ENCODE measurements at places on chromosomes 3 and 15. TPM values are rescaled to one million over a fixed set of nuclear protein-coding genes. Genes with fewer than 3 reads are reported as not detected.
A peak's percentile ranks its signal among the peaks of the same experiment; 100 is the strongest.

Gene NTRK3
- total RNA-seq = not detected

Gene STXBP5L
- 0.02 TPM for total RNA-seq

Gene CLDN16
- total RNA-seq = 0.78 TPM

Gene MESP2
- not detected for total RNA-seq

Gene RPL32
- 3,004 TPM for total RNA-seq

Gene MORC1
- total RNA-seq = not detected

Gene KIF15
- total RNA-seq = 14.3 TPM

Gene GOLGA6L7
- not detected for total RNA-seq

Gene WDR6
- total RNA-seq = 27.8 TPM

Gene NIPA2
- 116 TPM for total RNA-seq

Gene DIS3L
- total RNA-seq = 33.3 TPM

Gene DAZL
- 1.8 TPM for total RNA-seq

Gene OR5K2
- total RNA-seq = not detected

DNA sequence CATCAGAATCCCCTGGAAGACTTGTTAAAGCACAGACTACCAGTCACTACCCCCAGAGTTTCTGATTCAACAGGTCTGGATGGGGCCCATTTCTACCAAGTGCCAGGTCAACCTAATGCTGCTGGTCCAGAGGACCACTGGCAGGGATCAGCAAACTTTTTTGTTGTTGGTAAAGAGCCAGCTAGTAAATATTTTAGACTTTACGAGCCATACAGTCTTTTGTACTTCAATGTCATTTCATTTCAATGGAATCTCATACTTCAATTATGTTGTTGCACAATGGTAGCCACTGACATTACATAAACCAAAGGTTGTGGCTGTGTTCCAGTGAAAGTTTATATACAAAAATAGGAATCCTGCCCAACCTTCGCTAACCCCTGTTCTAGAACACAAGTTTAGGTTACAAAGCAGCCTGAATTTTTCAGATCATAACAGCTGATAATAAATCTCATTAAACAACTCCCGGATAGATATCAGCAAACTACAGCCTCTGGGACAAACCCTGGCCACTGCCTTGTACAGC lies 28.7 kb downstream of the ULK4 start:
- DNase-seq = no peak

GRCh38 chr15:32717426-32718226 lies at the start of gene GREM1:
Gene GREM1 (plus strand): TSS chr15:32718004. CDS start chr15:32730691, 12,687 bp downstream.
- no peak for DNase-seq

DNA sequence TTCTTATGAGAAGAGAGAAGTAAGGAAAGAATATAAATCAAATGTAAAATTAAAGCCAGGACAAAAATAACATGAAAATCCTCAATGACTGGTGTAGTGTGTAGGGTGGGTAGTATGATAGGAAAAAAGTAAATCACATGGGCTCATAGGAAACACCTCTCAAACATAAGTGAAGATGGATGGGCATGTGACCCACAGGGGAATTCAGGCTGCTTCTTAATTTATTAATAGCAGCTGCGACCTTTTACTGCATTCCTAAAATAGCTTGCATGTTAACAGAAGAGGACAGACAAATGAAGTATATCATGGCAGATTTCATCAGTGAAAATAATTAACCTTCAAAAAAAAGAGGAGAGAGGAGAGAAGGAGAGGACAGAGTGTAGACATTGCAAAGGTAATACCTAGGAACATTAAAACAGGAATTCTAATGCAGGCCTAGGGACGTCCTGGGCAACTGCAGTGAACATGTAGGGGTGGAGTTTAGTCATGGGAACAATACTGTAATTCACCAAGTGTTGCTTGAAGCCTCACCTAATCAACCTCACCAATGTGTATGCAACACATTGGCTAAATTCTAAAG lies 132.9 kb downstream of the KCNMB2 start:
- no peak for DNase-seq

DNA sequence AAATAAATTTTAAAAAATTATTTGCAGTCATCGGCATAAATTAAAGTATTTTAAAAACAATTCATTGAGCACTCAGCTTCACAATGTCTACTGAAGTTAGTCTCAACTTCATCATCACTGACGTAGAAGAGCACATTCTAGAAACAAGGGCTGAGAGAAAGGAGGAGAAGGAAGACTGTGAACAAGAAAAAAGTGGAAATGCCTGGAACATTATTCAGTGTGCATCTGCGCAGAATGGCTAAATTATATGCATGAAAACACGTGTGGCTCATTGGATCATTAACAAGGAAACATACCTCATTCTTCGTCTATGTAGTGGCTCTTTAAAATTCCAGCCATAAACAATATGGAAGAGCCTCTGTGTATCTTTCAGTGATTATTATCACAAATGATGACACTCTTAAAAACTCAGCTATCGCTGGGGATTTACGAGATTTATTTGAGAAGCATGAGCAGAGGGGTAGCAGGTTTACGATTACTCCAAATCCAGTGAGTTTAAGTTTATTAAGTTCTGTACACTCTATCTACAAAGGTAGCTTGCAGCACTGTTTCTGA lies 404.2 kb upstream of the CDIN1 start:
- DNase-seq = no peak

- DNase-seq = no peak
Measured at GRCh38 chr3:13798401-13798800, 81.5 kb downstream of the WNT7A start.

- DNase-seq = no peak
Measured at GRCh38 chr3:48558493-48559134, 2.0 kb upstream of the PFKFB4 start.

- no peak for DNase-seq
Measured at GRCh38 chr3:171640520-171641412, 169.5 kb downstream of the PLD1 start.

DNA sequence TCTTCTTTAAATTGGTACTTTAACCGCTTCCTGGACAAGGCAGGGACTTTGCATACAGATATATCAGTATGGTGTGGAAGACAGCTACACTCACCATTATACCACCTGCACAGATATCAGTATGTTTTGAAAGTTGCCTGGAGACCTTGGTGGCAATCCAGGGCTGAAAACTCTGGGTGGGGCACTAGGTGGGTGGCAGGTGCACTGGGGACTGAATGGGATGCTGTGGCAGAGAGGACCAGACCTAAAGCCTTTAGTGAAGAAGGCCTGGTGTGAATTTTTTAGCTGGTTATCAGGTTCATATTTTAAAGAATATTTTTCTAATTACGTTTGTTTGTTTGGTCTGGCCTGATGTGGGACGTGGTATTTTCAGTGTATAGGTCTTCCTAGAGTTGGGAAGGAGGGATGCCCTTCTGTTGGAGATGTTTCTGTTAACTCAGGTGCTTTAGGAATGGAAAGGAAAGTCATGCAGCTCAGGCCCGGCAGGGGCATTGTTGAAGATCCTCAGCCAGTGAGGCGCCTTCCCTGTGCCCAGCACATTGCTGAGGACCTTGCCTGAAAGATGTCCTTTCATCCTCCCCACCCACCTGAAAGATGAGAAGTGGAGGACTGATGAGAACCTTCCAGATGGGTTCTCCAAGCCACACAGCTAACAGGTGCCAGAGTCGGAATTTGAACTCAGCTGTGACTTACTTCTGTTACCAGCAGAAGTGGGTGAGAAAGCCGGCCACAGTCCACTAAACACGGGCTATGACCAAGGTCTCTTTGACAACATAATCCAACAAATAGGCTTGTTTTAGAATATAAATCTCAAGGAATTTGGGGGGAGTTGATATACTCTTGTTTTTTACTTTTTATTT lies 77.3 kb downstream of the APBA2 start:
- no peak for DNase-seq

- no peak for DNase-seq
Measured at GRCh38 chr15:63945838-63946298, 100.4 kb downstream of the DAPK2 start.

DNA sequence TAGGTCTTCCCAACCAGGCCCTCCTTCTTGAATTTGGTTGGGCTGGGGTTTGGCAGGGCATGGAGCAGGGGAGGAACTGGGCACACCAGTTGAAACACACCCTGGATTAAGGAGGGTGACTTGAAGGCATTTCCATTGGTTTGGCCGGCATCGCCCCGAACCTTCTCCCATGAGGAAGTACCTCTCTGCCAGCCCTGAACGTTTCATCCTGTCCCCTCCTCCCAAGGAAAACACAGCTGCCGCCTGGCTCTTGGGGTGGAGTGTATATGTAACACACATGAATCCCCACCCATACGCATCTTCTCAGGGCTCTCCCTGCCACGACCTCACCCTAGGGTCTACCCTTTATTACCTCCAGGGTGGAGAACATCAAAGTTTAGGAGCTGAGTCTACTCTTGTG lies 14.6 kb downstream of the UBAP1L start:
- DNase-seq = no peak

GRCh38 chr3:73100741-73101559 lies 39.5 kb downstream of the EBLN2 start:
- DNase-seq = peak; percentile 70

GRCh38 chr3:169984292-169984691 lies 17.7 kb downstream of the SEC62 start:
- DNase-seq = no peak

- peak; percentile 22 for DNase-seq
Measured at GRCh38 chr15:95024351-95024750, 793.0 kb downstream of the MCTP2 start.

DNA sequence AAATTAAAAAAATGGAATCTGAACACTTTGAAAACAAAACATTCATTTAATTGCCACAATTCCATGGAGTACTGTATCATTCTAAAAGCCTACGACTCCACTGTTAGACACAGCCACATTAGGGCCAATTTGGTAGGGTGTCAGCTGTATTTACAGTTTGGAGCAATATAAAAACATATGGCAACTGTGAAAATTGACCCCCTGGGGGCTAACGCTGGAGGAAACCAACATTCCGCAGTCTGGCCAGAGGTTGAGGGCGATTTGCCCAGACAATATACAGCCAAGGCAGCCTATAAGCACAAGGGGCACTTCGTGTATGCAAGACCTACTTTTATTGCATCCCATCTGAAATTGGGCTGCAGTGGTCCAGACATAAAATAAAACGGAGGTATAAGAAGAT lies 476.5 kb upstream of the WNT5A start:
- DNase-seq = no peak

- no peak for DNase-seq
Measured at GRCh38 chr15:92430069-92430440, 36.4 kb downstream of the ST8SIA2 start.

DNA sequence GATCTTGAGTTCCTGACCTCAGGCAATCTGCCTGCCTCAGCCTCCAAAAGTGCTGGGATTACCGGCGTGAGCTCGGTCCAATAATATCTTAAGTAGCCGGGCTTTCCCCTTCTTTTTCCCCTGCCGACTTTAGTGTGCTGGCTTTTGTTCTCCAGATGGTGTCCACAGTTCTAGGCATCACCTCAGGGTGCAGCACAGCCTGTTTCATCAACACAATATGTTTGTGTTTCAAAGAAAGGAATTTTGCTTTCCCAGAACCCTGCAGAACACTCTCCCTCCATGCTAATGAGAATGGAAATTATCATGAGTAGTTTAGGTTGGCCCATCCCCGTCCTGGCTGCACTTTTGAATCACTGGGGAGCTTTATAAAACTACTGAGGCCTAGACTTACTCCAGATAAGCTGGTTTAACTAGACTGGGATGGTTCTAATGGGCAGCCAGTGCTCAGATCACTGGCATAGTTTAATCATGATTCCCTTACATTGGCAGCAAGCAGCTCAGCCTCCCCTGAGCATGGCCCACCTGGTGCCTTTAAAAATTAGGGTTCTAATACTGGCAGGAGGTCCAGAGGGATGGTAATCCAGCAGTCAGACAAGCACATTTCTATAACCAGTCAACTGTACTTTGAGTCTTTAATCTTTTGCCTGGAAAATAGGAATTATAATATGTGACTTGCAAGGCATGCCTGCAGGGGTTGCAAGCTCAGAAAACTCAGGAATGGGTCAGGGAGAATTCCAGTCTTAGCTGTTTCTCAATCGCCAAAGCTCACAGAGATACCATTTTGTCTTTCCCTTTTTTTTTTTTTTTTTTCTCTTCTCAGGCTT lies 127.6 kb upstream of the RASGRP1 start:
- no peak for DNase-seq

GRCh38 chr3:71346061-71346460 lies 237.5 kb downstream of the FOXP1 start:
- no peak for DNase-seq

DNA sequence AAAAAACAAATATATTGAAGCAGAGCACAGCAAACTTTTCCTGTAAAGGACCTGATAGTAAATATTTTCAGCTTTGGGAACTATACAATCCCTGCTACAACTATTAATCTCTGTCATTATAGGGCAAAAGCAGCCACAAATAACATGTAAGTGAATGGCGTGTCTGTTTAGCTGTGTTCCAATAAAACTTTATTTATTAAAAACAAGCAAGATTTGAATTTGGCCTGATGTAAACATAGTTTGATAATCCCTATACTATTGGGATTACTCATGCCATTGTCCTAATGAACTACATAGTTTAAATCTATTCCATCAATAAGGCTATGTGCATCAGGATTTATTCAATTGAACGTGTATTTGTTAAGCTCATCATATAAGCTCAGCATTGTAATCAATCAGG lies 286.8 kb upstream of the CNTN6 start:
- DNase-seq = no peak

- no peak for DNase-seq
Measured at GRCh38 chr15:100309109-100310040, 32.4 kb downstream of the ADAMTS17 start.

- no peak for DNase-seq
Measured at GRCh38 chr3:57152151-57153143, 12.7 kb downstream of the IL17RD start.

- no peak for DNase-seq
Measured at GRCh38 chr15:70379938-70380883, 282.5 kb upstream of the TLE3 start.

- DNase-seq = no peak
Measured at GRCh38 chr3:128312271-128312670, 154.4 kb downstream of the DNAJB8 start.

DNA sequence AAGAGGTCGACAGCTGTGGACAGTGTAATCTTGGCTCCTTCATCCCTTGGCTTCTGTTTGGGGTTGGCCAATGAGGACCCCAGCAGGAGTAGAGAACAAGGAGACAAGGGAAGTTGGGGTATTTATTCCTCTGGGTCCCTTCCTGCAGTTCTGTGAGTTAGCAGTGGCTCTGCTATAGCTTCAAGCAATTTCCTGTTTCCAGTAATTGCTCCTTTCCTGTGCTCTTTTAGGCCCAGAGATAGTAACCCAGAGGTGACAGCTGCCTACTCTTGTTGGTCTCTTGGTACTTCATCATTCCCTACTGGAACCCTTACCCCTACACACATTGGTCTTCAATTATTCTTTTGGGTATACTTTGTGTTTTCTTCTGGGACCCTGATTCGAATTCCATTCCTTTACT lies 92.9 kb downstream of the NR1D2 start:
- no peak for DNase-seq

DNA sequence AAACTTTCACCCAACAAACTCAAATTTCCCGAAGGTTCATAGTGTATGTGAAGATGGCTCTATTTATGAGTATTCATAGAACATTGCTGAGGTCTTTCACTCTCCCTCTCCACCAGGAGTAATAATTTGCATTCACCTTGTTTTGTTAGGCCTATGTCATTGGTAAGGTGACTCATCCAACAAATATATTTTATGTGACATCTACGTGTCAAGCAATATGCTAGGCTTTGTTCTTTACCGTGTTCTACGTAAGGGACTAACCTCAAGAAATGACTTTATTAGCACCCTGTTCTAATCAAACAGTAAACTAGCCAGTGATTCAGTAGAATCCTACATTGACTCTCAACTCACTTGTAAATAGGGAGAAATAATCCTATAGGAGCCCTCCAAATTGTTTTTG lies 334.4 kb downstream of the FGF12 start:
- peak; percentile 27 for DNase-seq
